Mucosa of descending colon (tissue), 3 donors: ENCODE measurements at places on chromosomes 11 and 22. TPM values are rescaled to one million over a fixed set of nuclear protein-coding genes. Genes with fewer than 3 reads are reported as not detected.
A peak's percentile ranks its signal among the peaks of the same experiment; 100 is the strongest.

- no peak for DNase-seq
These were observed 75.0 kb upstream of the SHANK2 start for GRCh38 chr11:71327156-71328085.

- no peak for DNase-seq
These were observed 45.9 kb upstream of the TEAD1 start for GRCh38 chr11:12628314-12628713.

DNA sequence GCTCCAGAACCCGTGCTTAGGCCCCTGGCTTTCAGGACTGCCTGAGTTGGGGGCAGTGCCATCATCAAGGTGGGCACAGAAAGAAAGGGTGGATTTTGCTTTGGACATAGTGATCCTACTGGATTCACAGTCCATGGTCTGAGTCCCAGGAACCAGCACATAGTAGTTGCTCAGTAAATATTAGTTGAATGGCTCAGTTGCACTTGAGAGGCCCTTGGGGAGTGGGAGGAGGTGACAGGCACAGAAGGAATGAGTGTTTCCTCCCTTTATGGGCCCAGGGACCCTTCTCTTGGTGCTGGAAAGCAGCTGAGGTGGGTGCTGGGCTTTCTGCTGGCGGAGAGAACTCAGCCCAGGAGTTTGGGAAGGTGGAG, 16.6 kb downstream of the ARHGEF17 start:
- DNase-seq, result no peak

DNA sequence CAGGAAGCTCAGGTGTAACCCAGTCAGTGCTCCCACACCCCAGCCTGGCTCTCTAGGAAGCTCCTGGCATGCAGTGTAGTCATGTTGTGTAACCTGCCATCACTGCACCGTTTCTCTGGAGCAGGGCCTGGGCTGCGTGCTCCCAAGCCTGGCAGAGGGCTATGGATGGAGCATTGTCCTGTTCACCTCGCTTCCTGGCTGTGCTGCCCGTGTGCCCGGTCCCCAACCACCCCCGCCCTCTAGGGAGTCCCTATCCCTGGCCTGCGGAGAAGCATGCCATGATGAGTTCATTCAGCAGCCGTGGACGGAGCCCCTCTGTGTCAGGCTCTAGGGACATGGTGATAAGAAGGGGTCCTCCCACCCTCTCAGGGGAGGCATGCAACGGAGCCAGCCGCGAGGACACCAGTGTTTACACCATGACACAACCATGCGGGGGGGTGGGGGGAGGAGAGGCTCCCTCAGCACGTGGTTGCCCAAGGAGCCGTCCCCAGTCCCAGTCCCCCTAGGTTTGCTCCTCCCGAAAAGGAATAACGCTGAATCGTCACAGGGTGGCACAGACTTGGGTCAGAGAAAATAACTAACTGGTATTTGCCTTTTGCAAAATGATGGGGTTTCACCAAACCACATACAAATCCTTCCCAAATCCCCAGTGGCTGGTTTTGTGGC, 73.1 kb downstream of the FBLN1 start:
- no peak for DNase-seq

DNA sequence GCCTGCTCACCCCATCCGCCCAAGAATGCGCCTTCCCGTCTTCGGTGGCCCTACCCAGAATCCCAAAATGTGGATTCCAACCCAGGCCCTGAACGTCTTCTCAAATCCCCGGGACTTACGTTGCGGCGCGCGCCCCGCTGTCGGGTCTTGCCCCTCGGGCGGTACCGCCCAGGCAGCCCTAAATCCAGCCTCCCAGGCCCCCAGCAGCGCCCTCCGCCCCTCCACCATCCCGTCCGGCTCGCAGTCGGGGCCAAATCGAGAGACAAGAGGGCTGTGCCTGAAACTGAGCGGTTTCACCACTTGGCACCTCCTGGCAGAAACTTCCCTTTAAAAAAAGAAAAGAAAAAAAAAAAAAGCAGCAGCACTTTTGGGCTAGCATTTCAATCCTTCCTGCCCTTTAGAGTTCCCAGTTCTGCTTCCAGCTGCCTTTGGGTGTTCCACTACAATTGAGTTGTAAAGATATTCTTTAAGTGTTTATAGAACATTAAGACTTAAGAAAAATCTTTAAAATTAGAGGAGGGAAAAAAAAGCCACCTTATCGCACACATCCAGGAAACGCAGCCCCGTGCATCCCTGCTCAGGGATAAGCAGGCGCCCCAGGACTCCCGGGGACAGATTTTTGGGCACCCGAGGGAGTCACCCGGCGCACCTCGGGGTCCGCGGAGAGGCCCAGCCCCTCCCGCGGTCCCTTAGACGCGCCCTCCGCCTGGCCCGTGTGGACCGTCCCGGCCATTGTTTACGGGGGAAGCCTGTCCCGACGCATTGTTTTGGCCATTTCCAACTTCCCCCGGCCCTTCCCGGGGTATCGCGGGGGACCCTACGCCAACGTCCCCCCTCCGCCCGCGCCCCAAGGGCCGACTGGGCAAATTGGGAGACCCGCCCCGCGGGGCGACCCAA, 57.6 kb downstream of the KCNJ4 start:
- peak; percentile 78 for DNase-seq

DNA sequence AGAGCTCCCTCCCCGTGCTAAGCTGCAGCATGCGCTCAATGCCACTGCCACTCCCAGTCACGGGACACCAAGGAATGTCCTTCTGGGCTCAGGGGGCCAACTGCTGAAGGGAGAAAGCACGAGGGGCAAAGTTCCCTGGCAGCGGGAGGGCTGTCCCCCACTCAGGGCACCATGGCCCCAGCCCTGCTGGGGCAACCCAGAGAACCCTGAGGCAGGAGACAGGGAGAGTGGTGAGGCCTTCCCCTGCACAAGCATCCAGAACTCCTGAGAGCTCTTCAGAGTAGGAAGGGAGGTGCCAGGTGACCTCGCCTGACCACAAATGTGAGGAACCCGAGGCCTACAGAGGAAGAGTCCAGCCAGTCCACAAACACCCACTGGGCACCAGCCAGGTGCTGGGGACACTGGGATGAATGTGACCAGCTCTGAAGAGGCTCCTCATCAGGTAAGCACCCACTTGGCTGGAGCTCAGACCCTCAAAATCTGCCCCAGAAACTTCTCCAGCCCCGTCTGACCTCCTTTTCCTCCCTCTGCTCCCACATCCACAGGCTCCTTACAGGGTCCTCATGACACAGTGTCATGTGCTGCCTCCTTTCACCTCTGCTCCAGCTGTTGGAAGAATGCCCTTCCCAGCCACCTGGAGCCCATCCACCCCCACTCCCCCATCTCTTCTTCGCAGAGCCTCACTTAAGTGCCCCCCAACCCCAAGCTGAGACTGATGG, 15.6 kb downstream of the GDPD5 start:
- DNase-seq, result no peak

CLDN5 gene
- 22.0 TPM for total RNA-seq

MRGPRX4 gene
- not detected for total RNA-seq
